ENCODE measurements at places on chromosomes 13 and 19.

GRCh38 chr19:8607386-8607785 lies 3.1 kb downstream of the ADAMTS10 start:
- no peak for DNase-seq

DNA sequence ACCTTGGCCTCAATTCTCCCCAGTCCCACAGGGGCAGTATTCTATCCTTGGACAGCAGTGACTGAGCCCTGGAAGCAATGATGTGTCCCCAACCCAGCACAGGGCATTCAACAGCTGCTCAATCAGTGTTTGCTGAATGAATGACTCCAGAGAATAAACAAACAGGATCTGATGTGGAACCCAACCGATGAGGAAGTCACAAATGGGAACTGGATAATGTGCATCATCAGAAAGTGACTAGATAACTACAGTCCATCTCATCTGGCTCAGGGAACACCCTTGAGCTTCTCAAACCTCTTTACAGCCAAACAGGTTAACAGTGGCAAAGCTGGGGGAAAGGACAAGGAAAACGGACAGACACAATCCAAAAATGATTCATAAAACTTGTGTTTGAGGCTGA lies 8.2 kb downstream of the SLC25A30 start:
- no peak for DNase-seq

GRCh38 chr13:46022481-46022880 lies 30.1 kb downstream of the ZC3H13 start:
- DNase-seq = no peak

- DNase-seq = no peak
Observed at GRCh38 chr13:114027826-114028225, 54.0 kb upstream of the C13orf46 start.

GRCh38 chr19:47352095-47352494 lies 3.0 kb downstream of the DHX34 start:
- no peak for DNase-seq

GRCh38 chr19:27776524-27776923 lies 1436.4 kb downstream of the UQCRFS1 start:
- DNase-seq = no peak

DNA sequence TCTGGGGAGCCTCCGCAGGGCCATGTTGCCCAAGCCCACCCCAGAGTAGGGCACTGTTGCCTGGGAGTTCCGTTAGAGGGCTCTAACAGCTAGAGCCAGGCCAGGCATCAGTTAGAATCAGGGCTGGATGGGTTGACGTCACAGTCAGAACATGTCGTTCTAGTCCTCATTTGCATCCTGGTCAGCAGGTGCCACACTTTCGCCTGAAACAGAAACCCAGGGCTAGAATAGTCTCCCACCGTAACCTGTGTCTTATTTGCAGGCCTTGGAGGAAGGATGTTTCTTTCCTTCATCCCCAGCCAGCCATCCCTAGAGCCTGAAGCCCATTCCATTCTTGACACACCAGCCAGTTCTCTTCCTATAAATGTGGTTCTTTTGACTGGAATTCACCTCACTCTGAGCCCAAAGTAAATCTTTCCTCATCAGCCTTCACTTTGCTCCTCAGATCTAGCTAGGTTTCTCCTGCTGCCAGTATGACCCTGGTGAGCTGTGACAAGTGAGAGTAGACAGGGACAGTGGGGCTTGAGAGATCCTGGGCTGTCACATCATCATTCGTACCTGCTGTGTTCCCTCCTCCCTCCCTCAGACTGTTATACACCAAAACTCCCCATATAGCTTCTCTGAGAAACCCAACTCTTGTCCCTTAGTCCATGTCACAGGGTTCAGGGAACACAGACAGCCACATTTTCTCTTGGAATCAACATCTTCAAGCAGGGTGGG lies 12.2 kb upstream of the CCDC97 start:
- no peak for DNase-seq

- DNase-seq = peak; percentile 3
Observed at GRCh38 chr19:53333066-53333462, 485 bp upstream of the ZNF845 start.

DNA sequence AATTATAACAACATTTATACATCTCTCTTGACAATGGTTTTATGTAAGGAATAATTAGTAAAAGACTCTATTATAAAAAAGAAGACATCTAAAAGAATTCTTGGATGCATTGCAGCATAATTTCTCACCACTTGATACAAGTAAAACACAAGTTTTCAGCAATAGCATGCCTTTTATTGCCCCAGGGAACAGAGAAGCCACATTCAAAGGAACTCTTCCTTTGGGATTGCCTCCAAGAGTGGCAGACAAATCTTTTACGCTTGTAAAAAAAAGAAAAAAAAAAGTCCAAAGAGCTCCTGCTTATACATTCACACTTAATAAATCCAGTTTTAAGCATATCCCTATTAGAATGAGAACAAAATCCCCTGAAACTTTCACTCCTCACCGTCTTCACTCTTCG lies 2357.8 kb upstream of the PCDH20 start:
- DNase-seq = no peak

DNA sequence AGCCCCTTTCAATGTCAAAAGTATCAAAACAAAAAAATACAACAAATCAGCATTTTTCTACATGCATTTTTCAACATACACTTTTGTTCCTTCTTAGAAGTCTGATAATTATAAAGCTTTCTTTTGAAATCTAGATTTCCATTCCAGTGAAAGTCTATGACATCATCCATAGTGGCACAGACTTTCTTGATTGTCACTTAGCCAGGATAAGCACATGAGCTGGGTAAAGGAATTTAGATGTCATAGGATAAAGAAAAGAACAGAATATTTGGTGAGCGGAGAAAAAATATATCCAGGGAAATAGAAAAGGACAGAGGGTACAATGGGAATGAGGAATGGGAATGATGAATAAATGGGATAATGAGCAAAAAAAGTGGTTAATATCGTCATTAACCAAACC lies 15.1 kb upstream of the TRPC4 start:
- no peak for DNase-seq

GRCh38 chr19:57572415-57572947 lies 6.2 kb downstream of the ZNF416 start:
- no peak for DNase-seq

- no peak for DNase-seq
Observed at GRCh38 chr19:15935167-15935702, 906 bp upstream of the CYP4F11 start.

GRCh38 chr13:50936679-50937078 lies 27.1 kb downstream of the RNASEH2B start:
- peak; percentile 20 for DNase-seq

GRCh38 chr13:52127378-52127777 lies 1.5 kb downstream of the NEK5 start:
- DNase-seq = no peak

- DNase-seq = no peak
Observed at GRCh38 chr19:47110521-47111005, 3.0 kb downstream of the ZC3H4 start.

DNA sequence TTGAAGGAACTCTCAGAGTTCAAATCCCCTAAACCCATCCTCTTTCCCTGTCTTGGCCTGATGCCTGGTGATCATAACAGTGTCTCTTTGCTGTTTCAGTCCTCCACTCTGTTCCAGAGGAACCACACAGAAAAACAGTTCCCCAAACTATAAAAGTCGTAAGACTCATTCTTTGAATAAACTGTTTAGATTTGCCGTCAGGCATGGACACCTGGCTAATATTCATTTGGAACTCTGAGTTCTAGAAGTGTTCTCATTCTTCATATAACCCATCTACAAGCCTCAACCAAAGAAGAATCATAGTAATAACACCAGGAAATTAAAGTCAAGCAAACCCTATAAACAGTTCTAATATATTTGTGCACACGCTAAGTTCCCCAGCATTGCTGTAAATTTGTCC lies 37.7 kb upstream of the ABCC4 start:
- no peak for DNase-seq

DNA sequence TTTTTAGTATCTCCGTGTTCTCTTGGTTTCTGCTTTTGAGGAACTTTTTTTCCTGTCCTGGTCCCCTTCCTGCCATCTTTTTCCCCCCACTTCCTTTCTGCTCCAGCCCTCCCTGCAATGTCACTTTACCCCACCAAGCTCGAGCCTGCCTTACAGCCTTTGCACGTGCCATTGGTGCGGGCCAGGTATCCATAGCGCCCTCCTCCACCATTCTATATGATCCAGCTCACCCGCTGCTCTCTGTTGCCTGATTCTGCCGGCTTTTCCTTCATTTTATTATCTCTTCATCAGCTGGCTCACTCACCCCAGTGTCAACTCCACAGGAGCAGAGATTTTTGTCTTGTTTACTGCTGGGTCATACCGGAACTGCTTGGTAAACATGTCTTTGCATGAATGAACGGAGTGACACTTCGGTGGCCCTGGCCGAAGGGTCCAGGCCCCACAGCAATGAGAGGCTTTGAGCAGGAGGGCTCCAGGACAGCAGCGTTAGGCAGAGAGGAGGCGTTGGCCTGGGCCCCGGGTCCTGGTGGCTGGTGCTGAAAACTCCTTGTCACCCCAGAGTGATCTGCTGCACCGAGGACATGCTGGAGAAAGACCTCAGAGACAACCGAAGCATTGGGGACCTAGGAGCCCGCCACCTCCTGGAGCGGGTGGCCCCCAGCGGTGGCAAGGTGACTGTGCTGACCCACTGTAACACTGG lies 1.2 kb downstream of the MRI1 start:
- no peak for DNase-seq

DNA sequence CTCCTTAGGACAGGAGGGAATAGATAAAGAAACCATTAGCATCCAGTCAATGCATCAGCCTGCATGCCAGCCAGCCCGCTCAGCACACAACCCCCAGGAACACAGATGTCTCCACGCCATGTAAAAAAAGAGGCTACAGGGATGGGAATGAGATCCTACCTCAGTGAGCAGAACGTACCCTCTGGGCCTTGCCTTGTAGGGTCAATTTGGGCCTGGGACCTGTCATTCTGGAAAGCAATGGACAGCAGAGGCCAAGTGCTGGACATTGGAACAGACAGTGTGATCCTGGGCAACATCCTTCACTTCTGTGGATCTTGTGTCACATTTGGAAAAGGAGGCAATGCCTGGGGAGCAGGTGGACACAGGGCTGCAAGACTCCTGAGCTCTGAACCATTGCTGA lies 26.0 kb downstream of the VSTM2B start:
- DNase-seq = no peak

DNA sequence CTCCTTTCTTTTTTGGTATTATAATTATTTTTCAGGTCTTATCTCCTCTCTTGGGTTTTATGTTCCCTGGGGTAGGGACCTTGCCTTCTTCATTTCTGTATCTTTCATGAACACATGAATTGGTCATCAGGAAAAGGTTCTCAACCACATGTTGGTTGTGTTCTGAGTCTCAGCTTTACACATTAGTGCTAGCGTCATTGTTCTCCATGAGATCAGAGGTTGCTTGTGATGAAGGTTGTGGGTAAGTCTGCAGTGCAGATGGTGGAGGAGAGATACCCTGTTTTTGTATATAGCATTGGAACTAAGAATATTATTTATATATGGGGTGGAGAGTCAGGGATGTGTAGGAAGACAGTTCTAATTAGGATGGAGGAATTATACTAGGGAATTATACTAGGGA lies 24.5 kb upstream of the CEACAM8 start:
- DNase-seq = no peak

DNA sequence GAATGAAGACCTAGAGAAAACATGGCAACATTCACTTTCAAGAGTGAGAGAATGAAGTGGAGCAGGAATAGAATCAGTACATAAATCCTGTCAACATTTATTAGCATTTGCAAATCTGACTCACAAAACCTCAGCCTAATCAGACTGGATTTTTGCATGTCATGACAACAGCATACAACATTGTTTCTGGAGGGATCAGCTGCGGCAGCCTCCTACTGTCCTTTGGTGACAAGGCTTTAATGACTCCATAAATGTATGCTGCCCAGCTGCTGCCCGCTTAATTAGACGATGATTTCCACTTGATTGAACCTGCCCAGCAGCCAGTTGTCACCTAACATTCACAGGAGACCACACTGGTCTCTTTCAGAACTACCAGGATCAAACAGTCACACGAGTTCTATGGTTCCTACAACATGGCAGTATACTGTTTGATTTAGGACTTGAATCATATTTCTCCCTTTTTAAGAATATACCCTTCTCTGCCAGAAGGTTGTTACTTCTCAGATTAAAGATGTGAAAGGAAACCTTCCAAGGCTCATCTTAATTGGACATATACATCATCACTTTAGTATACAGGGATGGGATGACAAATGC lies 9.3 kb downstream of the EBPL start:
- DNase-seq = no peak

DNA sequence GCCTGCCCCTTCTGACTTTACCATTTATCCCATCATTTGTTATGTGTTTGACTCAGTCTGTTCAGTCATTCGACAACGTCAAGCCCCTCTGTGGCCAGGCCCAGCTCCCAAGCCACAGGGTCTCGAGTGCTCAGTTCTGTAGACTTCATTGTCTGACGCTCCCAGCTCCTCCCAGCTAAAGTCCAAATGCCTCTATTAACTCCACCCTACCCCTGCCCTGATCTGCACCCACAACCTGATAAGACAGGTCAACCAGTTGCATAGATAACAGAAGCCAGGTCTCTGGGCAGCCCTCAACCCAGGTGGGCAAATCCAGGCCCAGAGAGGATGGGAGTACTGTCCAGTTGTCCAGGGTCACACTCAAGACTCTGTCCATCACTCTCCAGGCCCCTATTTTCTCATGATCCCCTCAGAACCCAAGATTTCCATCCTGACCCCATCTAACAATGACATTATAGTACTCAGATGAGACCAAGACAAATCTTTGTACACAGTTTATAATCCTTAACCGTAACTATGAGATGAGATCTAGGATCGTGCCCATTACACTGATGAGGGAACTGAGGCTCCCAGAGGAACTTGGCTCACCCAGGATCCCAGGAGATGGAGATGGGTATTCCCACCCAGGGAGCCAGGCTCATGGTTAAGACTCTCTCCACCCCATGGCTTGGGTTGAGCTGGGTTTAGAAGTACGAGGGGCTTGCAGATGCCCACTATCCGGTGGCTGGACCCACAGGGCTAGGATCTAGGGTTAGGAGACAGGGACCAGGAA lies 1.1 kb downstream of the TM6SF2 start:
- DNase-seq = no peak

- DNase-seq = no peak
Observed at GRCh38 chr13:50107205-50107604, 92.0 kb downstream of the KCNRG start.

DNA sequence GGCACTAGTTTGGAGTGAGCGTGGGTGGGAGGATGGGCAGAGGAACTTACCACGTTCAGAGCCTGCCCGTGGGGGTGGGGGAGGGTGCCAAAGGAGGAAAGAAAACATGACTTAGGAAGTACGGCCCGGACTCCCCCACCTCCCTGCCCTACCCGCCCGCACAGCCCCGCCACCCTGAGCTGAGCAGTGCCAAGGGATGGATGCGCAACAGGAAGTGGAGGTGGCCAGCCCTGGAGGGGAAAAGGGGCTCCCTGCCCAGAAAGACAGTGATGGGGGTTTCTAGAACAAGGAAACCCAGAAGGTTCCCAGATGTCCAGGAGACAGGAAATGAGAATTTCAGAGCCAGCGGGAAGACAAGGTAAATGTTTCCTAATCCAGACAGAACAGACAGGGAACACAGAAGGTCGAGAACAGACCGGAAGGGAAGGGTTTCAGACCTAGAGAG lies 6.3 kb downstream of the TEAD2 start:
- no peak for DNase-seq

- peak; percentile 3 for DNase-seq
Observed at GRCh38 chr19:1540365-1540925, 16.6 kb downstream of the PLK5 start.

- peak; percentile 57 for DNase-seq
Observed at GRCh38 chr19:12669270-12670158, 2.9 kb downstream of the WDR83 start.

Measured in skeletal muscle cell (primary cell).